Fibroblast of skin of left quadriceps (primary cell): ENCODE measurements at places on chromosomes 4 and X.

- DNase-seq = no peak
These were observed 378.0 kb upstream of the DMD start for GRCh38 chrX:33589316-33589715.

DNA sequence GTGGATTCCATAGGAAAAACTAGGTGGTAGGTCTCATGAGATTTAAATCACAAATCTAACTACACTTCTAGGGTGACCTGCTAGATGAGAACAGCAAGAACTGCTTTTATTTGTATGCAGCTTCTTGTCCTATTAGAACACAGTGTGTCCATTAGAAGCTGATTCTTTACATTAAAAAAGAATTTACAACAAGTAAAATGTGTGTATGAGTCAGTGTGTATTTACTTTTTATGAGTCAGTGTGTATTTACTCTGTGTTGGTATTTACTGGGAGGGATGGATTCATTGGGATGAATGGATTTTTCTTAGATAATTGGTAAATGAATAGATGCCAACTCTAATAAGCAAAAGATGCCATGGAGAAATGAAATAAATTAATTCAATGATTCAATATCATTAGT lies 40.6 kb upstream of the XPNPEP2 start:
- no peak for DNase-seq

- DNase-seq = no peak
These were observed 187.3 kb upstream of the RASGEF1B start for GRCh38 chr4:81659051-81659450.

DNA sequence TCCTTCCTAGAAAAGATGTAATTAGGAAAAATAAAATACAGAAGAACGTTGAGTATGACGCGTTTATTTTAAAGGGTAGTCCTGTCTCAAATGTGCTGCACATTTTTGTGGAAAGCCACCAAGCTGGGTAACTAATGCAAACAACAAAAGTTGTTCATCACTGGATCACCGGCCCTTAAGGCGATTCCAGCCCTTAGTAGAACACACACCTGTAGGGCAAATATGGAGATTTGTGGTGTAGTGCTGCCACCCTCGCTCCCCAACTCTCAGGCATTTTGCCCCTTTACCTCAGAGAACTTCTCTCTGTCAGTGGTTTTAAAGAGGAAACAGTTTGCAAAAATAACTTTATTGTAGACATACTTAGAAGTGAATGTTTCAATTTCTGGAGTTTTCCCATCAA lies 1.9 kb downstream of the TBL1X start:
- DNase-seq = no peak

DNA sequence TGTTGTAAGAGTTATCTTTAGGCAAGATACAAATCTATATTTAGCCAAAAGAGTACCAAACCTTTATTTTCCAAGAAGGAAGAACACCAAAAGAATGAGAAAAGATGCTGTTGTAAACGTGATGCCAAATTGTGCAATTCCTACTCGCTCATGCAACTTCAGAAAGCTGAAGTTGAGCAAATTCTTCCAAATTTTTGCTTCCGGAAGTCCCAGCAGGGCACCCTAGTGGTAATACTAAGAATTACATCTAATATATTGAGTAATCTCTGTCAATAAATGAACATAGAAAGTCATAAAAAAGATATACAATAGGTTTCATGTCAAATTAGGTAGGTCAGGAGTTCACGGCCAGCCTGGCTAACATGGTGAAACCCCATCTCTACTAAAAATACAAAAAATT lies 36.0 kb upstream of the SMARCAD1 start:
- no peak for DNase-seq

GRCh38 chr4:147809211-147809610 lies 77.3 kb downstream of the ARHGAP10 start:
- DNase-seq = no peak

GRCh38 chrX:3177851-3178250 lies 136.6 kb downstream of the ARSF start:
- DNase-seq = no peak

DNA sequence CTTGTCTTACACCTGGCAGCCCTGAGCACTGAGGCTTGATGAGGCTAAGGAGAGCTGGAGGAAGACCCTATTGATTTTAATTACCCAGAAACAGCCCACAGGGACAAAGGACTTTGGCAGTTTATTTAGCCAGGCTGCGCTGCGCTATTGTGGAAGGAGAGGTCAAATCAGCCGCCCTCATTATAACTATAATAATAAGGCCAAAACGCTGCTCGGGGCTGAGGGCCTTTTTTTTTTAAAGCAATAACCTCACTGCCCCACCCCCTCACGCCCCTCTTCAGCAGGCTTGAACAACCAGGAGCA lies 60.6 kb upstream of the NKX1-1 start:
- DNase-seq = no peak

DNA sequence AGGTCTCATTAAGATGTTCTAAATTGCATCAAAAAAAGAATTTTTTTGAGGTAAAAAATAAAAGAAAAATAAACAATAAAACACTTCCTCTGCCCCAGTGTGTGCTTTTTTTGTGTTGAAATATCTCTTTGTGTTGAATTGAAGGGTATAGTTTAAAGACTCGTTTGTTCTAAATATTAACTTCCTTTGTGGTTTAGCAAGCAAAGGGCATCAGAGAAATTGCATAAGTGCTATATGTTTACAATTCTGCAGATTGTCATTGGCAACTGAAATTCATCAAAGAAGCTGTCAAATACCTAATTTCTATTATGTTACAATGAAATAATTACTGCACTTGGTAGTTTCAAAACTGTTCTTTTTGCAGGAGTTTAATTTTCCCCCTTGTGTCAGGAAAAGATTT lies 260.5 kb downstream of the DKK2 start:
- DNase-seq = no peak
